Aorta (tissue), 5 donors: ENCODE measurements at places on chromosomes 11 and 22. TPM values are rescaled to one million over a fixed set of nuclear protein-coding genes. Genes with fewer than 3 reads are reported as not detected.

DNA sequence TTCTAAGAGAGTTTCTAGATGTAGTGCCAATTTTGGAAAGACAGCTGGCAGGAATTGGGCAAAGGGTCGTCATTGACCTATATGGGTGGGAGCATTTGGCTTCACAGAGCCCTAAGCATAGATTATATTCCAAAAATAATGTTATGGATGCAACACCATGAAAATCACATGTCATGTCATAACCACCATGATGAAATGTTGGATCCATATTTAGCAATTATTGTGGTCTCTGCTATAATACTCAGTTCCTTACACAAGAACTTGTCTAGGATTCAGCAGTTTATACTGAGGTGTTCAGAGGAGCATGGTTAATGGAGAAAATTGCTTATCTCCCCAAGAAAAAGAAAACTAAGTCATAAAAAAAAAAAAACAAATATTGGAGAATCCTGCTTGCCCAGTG, 31.6 kb downstream of the NTM start:
- DNase-seq = no peak

- DNase-seq = no peak
Observed at GRCh38 chr11:64998141-64998540, 1.4 kb upstream of the BATF2 start.

DNA sequence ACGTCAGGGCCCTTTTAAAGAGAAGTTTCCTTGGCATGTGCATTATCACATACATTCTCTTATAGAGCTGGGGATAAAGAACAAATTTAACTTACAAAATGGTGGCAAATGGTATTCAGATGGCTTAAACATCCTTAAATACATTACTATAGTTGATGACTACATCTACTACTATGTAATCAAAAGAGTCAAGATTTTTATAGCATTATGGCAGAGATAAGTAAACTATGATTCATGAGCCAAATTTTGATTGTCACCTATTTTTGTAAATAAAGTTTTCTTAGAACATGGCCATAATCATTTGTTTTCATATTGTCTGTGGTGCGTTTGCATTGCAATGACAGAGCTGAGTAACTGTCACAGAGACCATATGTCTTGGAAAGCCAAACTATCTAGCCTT, 1188.6 kb upstream of the TENM4 start:
- no peak for DNase-seq

DNA sequence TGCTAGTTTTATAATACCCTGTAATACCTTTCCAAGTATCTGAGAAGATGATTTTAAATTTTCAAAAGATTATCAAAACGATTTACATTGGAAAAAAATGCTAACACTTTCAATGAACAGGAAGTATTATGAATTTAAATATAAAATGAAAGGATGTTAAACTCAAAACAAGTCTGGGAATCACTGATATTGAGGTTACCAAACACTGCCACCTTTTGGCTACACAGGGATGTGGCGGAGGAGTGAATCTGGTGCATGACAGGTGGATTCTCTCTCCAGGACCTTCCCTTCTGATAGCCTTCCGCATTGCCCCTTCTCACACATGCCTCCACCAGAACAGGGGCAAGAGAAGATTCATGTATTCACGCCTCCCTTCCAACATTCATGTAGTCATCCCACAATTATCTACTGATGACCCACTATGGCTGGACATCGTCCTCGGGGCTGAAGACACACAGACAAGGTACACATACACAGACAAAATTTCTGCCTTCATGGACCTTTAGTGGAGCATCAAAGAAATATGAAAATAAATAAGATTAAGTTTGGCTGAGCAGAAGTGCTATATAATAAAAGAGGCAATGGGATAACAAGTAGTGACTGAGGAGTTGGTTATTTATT, 34.7 kb downstream of the ATG16L2 start:
- DNase-seq = no peak

MS4A3 gene
- not detected for total RNA-seq

RHBDD3 gene
- total RNA-seq = 9.0 TPM

DNA sequence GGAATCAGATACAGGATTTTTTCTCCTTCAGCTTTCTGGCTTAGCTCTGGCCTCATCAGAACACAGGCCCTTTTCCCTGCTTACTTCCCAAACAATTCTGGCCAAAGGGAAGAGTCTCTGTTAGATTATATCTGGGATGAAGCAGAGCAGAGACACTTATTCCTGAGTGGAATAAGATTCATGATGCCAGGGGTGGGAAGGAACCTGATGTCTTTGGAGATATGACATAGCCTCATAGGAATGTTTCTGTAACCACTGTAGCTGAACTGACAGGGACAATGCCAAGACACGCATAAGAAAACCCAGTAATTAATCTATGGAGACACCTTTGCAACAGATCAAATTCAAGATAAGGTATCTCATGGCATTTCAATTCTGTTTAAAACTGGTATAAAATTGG, 177.1 kb upstream of the RAG2 start:
- DNase-seq = no peak

DNA sequence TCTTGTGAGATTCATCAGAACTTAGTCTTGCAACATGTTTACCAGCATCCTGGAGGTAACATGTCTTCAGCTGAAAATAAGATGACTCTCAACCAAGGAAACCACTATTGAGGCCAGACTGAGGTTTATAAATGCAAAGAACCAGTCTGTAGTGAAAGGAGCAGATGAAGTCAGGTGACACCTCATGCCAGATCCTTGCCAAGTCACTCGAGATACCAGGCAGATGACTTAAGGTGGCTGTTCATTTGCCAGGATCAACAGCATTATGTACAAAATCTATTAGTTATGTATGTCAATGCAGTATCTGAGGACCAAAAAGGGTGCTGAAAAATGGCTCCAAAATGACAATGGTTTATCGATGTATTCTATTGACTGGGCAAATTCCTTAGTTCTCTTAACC, 100.0 kb upstream of the SOX6 start:
- DNase-seq = no peak

GRCh38 chr11:77815459-77815858, 5.1 kb downstream of the RSF1 start:
- no peak for DNase-seq

- no peak for DNase-seq
Observed at GRCh38 chr11:12826441-12826840, 152.2 kb downstream of the TEAD1 start.

DNA sequence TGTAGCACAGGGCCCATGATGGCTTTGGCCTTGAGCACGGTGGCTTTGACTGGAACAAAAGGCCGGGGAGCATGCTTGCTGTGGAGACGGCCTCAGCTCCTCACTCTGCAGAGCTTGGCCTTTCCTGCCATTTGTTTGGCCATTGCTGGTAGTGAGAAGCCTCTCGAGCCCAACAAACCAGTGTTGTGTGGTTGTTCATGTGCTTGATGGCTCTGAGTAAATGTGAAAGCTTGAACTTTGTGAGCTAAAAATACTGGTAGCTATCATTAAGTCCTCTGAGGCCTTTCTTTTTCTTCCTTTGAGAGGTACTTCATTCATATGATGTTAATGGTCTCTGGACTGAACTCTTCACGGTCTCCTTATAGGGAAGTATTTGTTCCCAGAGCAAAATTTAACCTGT, 39.6 kb downstream of the NAT10 start:
- peak; percentile 53 for DNase-seq

IGLL1 gene
- total RNA-seq = not detected

DNA sequence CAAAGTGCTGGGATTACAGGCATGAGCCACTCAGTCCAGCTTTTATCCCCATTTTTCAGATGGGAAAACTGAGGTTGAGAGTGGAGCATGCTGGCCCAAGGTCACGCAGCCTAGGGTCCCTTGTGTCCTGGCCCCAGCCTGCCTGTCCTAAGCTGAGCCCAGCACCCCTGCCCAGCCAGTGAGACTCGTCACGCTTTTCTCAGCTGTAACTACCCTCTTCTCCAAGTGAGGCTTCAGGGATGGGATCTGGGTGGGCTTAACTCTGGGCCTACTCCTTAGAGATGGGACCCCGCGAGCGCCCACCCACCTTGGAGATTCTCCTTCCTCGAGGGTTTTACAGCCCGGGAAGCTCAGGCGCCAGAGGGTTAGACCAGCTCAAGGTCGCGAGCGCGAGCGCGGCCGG, 390 bp upstream of the TMEM151A start:
- DNase-seq = peak; percentile 57

DNA sequence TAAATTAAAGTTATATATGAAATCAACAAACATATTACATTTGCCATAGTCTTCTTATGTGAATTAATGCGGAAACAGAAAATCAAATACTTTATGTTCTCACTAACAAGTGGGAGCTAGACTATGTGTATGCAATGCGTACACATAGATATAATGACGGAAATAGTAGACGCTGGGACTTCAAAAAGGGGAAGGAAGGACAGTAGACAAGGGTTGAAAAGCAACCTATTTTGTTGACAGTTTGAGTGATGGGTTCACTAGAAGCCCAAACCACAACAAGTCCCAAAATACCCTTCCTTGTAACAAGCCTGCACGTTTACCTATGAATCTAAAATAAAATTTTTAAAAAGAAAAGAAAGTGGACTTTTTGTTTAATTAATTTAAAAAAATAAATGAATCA, 430.8 kb upstream of the CNTN5 start:
- no peak for DNase-seq

DNA sequence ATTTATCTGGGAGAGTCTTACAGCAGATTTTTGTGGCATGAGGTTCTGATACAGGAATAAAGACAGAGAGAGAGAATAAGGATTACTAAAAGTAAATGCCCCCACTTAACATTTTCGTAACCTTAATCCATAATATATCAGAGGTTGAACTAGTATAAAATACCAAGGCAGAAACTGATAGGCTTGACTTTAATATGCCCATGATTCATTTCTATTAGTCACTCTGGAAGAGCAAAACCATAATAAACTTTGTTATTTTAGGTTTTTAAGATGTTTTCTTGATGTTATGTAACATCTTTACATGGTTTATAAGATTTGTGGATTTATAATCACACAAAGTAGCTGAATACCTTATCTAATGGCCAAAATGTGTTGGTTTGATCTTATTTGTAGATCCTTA, 19.1 kb downstream of the GUCY1A2 start:
- no peak for DNase-seq

LDHAL6A gene
- total RNA-seq = not detected

GRCh38 chr11:45457649-45458048, 171.5 kb upstream of the SYT13 start:
- DNase-seq = no peak

DNA sequence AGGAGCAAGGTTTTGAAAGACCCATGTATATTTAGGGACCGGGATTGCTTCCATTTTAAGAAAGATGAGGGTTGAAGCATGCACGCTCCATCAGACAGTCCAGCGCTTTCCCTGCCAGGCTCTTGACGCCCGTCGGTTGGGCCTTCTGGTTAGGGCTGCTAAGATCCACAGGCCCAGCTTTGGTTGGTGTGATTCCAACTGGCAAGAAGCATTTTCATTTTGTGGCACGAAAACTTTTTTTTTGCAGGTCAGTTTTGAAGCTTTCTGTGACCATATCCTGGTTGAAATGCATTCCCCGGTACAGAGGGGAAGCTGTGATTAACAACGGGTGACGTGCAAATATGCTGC, 34.3 kb upstream of the MPPED1 start:
- peak; percentile 53 for DNase-seq

DNA sequence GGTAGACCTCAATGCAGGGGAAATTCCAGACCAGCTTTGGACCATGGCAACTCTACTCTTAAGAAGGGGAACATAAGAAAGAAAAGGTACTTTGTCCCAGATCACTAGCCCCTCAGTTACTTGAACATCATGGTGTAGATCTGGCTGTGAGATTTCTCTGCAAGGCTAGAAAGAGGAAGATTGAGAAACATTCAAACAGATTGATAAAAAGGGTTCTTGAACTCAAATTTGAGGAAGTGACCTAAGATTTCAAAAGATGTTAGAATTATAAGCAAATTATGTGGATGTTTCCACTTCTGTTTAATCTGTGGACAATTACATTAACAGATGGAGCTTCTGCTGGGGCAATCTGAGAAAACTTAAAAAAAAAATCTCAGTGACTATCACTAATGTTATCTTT, 21.8 kb upstream of the UPB1 start:
- no peak for DNase-seq

- no peak for DNase-seq
Observed at GRCh38 chr22:44577391-44578109, 79.5 kb upstream of the RTL6 start.

CCDC73 gene
- not detected for total RNA-seq

C22orf31 gene
- total RNA-seq = not detected

- peak; percentile 33 for DNase-seq
Observed at GRCh38 chr11:1041471-1041870, 5.0 kb upstream of the MUC6 start.

GRCh38 chr11:27085111-27085510, 44.5 kb downstream of the BBOX1 start:
- DNase-seq = no peak

PHF21B gene
- 1.8 TPM for total RNA-seq

GRCh38 chr11:47143322-47143721, 33.4 kb downstream of the ARFGAP2 start:
- no peak for DNase-seq

ENTHD1 gene
- not detected for total RNA-seq

DNA sequence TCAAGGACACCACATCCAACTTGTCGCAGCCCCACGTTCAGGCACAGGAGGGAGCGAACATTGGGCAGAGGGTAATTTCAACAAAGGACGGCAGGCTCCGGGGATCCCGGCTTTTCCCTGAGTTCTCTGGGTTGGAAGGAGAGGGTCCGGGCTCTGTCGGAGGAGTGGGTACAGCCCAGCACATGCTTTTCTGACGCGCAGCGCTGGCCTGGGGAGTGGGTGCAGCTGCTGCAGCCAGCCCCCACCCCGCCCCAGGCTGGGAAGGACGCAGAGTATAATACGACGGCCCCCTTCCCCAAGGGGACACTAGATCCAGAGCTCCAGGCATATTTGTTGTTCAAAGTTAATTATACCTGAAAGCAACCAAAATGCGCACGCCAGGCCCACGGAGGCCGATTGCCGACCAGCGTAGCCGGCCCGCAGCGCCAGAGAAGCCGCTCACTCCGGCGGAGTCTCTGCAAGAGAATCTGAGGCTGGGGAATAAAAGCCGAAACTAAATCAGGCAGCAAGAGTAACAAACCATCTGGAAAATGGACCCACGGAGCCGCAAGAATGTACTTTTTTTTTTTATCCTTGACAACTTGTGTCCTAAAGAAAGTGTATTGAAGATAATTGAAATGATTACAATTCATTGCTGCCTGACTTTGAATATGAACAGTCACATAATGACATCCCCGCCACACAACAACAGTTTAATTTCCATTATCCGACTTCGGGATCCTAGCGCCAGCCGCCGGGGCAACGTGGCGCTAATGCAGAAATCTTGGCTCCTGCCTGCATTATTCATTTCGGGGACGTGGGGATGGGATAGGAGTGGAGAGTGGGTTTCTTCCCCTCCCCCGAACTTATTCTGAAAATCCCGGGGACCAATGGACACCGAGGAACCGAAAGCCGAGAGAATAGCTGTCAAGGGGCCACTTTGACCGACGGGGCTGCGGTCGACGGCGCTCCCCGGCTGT, 14.0 kb upstream of the PAX6 start:
- DNase-seq = no peak
